ENCODE measurements at places on chromosomes 1 and 21.
A peak's percentile ranks its signal among the peaks of the same experiment; 100 is the strongest.

DNA sequence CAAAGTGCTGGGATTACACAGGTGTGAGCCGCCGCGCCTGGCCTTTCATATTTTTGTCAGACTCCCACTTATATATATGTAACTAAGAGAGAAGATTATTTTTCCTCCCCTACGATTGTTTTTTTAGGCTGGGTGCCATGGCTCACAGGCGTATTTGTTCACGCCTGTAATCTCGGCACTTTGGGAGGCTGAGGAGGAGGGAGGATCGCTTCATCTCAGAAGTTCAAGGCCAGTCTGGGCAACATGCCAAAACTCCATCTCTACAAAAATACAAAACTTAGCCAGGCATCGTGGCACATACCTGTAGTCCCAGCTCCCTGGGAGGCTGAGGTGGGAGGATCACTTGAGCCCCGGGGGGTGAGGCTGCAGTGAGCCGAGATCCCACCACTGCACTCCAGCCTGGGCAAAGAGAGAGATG, 23.9 kb upstream of the ITLN2 start:
- DNase-seq, result peak; percentile 67

- DNase-seq, result no peak
Observed at GRCh38 chr1:94862718-94863117, 42.6 kb downstream of the SLC44A3 start.

DNA sequence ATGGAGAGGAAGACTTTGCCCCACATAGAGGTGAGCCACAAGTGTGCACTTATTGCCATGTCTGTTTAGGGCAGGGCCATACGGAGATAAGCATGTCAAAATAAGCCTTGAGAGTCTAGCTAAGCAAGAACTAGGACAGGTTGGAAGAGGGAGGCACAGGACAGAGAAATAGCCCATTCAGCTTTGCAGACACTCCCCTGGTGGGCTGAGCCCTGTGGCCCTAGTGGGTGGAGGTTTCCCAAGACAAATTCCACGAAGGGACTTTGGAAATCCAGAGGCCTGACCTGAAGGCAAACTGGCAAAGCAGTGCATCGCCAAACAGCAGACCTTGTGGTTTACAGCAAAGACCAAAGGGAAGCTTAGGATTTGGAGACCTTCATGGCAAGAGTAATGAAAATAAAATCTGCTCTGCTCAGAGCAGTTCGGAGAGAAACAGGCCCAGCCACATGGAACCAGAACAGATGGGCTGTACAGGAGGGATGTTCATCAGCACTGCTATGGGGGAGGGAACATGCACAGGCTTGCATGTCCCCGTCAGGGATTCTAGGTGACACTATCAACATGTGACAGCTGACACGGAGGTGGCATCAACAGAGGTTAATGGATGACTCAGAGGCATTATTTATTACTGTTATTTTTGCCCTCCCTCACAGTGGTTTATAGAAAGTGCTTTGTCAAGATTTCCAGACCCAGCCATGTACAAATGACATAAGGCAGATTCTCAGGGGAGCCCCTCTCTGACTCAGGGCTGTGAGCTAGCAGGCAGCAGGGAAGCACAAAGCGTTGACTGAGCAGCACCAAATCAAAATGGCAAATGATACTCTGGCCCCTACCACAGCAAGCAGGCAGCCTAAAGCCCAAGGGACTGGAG, 90.1 kb upstream of the IRF2BP2 start:
- no peak for DNase-seq

DNA sequence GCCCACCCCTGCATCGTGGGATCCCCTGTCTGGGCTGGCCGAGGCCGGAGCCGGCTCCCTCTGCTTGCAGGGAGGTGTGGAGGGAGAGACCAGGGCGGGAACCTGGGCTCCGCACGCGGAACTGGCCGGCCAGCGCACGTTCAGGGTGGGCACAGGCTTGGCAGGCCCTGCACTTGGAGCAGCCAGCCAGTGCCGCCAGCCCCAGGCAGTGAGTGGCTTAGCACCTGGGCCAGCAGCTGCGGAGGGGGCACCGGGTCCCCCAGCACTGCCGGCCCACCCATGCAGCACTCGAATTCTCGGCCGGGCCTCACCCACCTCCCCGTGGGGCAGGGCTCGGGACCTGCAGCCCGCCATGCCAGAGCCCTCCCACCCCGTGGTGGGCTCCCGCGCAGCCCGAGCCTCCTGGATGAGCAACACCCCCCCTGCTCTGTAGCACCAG, 422.6 kb downstream of the AMY1C start:
- no peak for DNase-seq

DNA sequence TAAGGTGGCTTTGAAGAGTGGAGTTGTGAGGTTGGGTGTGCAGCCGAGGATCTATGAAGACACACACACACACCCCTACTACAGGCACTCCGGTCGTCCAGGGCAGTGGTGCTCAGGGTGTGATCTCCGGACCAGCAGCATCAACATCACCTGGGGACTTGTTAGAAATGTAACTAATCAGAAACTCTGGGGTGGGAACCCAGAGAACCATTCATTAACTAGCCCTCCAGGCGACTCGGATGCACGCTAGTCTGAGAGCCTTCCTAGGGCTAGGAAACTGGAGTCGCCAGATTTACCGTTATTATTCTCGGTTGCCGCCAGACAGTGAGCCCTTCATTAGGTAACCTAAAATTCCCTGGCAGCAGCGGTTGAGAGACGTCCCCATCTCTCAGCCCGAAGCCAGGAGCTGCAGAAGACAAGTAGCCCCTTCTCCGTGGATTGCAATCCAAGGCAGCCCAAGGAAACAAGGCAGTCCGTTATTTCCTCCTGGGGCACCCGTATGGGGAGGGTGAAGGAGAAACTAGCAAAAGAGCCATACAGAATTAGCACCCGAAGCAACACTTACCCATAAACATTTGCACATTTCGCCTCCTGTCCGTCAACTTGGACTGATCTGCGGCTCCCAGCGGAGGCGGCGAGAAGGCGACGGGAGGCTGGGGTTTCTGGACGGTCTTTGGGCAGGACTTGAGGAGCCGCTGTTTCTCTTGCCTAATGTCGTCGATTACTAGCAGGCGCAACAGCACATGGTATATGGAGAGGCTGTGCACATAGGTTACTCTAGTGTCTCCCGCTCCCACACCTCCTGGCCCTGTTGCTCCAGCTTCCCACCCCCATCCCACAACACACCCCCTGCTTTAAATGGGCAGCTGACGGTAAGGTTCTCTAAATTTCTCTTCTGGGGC, 2.9 kb upstream of the CCN1 start:
- DNase-seq, result no peak

DNA sequence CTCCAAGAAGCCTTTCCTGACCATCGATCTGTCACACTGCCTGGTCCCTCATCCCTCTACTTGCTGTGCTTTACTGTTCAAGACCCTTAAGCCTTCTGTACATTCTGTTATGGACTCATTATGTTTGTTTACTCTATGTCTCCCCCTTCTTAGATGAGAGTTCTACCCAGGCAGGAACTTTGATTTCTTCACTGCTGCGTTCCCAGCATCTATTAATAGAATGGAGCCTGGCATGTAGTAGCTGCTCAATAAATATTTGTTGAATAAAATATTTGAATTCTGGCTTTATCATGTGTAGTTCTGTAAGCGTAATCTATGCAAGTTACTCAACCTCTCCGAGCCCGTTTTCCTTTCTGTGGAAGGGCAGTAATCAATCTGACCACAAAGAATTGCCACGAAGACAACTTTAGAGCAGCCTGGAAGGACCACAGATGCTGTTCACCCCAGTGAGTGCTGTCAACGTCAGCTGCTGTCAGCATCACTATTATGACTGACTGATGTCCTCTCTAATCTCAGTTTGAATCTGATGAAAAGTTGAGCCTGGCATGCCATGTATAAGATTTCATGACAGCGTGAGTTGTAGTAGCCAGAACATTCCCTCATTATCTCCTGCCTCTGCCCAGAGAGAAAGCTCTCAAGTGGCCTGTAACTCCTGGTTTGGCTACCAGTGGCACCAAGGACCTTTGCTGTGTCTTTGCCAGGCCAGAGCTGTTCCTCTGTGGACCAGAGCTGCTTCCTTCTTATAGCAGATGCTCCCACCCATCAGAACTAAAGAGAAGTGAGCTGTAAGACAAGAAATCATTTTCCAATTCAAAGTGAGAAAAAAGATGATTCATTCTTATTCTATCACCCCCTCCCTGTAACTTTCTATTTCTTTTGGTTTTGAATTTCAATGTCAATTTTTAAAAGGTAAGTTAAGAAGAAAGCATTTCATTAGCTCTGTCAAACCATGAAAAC, 94.5 kb downstream of the PRDM2 start:
- DNase-seq, result no peak

GRCh38 chr1:226681652-226682493, 57.2 kb downstream of the ITPKB start:
- no peak for DNase-seq

- peak; percentile 94 for DNase-seq
Observed at GRCh38 chr1:88891318-88891950, at the start of gene GTF2B. TSS of gene GTF2B (minus strand) at chr1:88891567. CDS start at chr1:88891499, 68 bp downstream.

- no peak for DNase-seq
Observed at GRCh38 chr1:197399755-197400521, 131.9 kb downstream of the CRB1 start.

GRCh38 chr1:160597051-160597450, 17.8 kb upstream of the CD84 start:
- no peak for DNase-seq

- DNase-seq, result no peak
Observed at GRCh38 chr1:218339267-218339831, 5.8 kb upstream of the TGFB2 start.

DNA sequence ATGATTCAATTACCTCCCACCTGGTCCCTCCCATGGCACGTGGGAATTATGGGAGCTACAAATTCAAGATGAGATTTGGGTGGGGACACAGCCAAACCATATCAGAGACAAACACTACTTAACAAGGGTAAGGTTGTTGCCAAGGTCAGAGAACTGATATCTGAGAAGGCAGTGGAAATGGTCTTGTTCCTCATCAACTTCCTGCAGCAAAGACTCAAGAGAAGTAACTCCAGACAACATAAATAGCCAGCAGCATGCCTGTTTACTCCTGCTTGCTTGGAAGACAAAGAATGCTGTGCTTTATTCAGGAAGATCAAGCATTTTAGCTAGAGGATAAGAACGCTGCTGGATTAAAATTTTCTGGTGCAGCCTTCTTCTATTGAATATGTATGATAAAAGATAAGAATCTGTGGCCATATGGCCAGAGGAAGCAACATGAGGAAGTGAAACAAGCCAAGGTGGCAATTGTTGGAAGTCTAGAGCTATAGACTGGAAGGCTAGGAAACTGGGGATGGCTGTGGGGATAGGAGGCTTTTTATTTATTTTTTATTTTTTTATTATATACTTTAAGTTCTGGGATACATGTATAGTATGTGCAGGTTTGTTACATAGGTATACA, 36.4 kb downstream of the DDAH1 start:
- no peak for DNase-seq

DNA sequence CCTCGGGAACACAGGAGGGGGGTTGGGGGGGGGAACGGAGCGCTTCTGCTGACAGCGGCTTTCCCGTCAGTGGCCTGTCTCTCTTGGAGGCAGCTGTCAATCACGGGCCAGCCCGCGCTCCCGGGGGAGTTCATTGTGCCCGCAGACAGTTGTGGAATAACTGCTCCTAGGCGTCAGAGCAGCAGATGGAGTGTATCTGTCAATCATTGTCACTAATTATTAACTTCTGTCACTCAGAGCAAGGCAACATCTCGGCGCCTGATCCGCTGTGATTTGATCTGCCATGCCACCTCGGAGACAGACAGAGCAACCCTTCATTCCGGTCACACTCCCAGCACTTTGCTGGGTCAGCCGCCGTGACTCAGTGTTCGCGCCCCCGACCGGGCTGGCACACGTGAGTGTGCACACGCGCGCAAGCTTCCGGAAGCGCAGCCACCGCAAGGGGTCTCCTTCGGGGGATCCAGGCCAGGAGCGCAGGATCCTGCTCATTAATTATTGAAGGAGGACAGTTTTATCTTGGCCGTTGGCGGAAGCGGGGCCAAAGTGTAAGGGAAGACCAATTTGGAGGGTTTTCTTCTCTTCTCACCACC, 75.8 kb downstream of the RRAGC start:
- DNase-seq, result no peak
